Retina (tissue), 1 donor: ENCODE measurements at places on chromosomes 11 and 22.

GRCh38 chr11:124776865-124777645 is 15.0 kb upstream of the ESAM start:
- no peak for DNase-seq

DNA sequence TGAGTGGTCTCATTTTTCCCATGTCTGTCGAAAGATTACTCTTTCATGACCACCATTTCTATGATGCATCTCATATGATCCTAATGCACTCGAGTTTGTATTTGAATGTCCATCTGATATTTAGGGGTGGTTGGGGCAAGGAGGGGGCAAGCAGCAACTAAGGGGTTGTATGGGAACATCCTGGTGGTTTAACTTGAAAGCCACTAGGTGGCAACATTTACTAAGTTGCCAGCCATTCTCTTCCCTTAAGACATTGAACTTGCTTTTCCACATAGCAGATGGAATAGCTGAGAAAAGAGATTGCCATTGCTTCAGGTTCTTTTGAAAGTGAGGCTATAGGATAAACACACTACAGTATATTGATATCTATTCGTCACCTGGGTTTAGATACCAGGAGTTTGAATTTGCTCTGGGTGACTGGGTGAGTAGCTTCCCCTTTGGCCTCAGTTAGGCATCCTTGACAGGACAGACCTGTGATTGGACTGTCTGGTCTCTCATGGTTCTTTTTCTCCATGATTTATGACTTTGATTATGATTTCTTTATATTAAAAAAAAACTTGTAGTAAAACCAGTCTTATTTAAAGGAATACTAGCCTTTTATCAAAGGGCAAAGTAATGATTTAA is 32.4 kb downstream of the NF2 start:
- peak; percentile 57 for DNase-seq

- DNase-seq: no peak
Observed at GRCh38 chr11:93474123-93474522, 69.1 kb downstream of the SMCO4 start.

DNA sequence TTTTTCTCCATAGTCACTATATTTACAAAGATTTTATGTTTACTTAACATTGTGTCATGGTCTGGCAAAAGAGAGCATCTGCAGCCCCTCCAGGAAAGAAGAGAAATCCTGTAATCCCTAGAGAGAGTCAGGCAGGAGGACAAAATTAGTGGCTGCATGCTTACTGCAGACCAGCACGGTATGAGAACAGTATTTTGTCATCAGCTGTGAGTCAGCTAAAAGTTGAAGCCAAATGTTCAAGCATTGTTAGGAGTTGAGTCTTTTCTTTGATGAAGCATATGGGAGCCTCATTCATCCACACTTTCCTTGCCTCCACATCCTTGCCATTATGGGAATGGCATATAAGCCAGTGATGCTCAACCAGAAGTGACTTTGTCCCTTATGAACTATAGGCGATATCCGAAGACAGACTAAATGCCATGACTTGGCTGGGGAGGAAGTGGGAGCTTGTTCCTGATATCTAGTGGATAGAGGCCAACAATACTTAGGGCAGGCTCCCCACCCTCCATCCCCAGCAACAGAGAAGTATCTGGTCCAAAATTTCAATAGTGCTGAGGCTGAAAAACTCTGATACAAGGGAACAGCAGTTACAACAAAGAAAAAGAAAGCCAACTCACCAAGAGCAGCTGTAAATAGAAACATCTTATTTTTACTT is 112.0 kb upstream of the OR5AK2 start:
- no peak for DNase-seq

DNA sequence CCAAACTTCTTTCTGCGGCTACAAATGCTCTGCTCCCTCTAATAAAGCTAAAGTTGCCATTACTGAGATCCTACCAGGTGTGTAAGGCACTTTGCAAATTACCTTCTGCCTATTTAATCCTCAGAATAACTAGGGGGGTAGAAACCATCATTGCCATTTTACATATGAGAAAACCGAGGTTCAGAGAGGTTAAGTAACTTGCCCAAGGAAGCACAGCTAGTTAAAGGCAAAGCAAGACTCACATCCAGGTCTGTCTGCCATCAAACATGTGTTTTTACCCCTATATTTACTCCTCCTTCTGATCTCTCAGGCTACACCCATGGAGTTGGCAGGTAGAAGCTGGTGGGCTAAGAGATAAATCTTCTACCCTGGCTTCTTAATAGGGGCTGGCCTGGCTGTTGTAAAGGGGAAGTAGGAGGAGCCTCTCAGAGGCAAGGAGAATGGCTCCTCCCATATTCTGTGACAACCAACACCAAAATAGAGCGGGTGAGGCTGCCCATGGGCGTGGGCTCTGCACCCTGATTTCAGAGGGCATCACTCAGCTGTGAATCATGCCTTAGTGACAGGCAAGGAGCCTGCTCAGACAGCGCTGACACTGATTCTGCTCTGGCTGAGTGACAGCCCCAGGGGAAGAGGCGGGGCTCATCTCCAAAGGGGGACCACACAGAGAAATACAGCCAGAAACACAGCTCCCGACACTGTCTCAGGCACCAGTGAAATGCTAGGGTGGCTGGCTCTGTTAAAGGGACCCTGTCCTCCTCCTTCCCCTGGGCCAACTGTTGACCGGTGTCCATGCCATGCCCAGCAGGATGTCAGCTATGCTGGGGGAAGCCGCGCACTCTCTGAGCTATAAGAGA is 106.8 kb downstream of the ABTB2 start:
- DNase-seq: peak; percentile 77

- peak; percentile 81 for DNase-seq
Observed at GRCh38 chr11:64341851-64342791, 2.1 kb downstream of the CCDC88B start.

GRCh38 chr11:131944736-131945135 is 574.3 kb downstream of the NTM start:
- no peak for DNase-seq

DNA sequence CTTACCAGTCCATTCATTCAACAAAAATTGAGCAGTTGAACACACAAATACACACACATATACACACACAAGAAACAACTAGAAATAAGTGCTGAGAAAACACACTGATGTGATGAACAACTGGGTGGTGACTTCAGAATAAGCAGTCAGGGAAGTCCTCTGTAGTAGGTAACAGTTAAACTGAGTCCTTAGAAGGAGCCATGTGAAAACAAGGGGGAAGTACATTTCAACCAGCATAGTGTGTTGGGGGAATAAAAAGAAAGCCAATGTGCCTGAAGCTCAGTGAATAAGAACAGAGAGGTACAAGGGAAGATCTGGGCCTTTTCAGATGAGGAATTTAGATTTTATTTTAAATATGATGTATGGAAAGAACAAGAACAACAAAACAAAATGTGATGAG is 6.8 kb upstream of the TMEM123 start:
- DNase-seq: no peak

DNA sequence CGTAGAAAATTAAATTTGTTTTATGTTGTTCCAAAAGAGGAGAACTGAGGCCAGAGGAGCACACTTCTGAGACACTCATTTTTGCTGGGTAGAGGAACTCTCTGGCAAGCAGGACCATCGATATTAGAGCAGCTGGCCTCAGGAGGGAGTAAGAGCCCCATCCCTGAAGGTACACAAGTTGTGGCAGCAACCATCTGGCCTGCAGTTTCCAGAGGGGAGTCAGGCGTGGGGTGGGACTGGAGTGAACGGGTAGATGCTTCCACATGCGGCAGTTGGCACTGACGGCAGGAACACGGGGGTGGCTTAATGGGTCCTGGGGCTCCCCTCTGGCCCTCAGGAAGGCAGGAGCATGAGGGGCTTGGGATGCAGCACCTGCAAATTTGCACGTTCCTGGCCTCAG is 13.2 kb upstream of the SSTR3 start:
- DNase-seq: no peak

DNA sequence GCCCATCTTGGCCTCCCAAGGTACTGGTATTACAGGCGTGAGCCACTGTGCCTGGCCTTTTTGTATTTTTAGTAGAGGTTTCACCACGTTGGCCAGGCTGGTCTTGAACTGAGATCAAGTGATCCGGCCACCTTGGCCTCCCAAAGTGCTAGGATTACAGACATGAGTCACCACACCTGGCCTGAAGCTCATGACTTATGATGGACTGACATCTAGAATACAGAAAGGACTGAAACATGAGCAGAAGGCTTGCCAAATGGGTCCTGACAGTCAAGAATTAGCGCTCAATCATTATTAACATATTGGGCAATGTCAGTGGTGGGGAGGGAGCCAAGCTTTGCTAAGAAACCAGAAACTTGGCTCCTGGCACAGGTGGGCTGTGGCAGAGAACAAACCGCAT is 5.0 kb downstream of the FADS1 start:
- no peak for DNase-seq

DNA sequence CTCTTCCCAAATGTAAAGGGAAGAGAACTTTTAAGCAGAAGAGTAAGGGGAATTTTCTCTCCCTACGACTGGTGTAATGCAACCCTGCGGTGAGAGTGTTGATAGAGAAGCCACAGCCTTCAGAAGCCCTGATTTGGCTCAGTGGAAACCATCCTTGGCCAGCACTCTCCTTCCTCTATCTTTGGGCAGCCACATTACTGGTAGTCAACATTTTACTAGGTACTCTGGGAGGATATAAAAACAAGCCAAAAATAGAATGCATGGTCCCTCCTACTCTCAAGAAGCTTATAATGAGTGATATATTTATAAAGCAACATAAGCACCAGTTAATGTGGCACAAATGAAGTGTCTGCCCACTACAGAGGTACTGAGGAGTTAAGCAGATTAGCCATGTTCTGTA is 201.8 kb upstream of the NCAM1 start:
- DNase-seq: no peak

DNA sequence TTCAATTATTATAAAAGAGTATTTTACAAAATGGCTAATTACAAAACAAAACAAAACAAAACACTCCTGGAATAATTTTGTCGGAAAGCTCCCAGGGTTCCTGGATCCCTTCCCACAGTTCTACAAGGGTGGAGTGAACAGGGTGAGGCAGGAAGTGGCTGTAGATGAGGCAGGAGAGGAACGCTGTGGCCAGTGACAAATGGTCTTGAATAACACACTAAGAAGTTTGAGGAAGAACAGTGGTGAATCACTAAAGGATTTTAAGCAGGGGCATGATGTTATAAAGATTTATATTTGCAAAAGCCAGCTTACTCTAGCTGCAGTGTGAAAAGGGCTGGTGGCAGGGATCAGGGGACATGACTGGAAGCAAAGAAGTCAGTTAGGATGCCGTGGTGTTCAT is 33.8 kb upstream of the APOA1 start:
- DNase-seq: no peak

DNA sequence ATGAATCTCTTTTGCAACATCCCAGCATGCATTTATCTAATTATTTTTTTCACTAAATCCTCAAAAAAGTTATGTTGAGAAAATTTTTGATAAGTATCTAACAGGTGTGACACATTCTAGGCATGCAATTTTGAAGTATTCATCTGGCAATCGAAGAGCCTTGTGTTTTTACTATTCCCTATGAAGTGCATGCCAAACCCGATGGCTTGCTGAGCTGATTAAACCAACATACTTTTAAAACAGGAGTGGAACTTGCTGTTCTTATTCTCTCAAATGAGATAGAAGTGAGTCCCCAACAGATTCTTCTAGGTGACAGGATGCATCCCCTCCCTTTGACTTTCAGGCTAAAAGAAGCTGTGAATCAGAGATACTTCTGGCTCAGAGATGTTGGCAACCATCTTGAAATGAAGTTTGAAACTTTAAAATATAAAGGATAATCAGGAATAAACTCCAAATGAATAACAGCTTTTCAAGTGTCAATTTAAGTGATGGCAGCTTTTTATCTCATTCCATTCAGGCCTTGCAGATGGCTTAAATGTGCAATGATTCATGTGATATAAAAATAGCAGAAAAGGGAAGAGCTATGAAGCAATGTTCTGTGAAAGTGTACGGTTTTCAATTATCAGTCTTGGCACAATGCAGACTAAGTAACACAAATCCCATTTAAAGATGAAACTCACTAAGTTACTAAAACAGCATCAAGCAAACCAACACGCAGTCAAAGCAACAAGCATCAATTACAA is 67.7 kb downstream of the APOL5 start:
- DNase-seq: no peak

DNA sequence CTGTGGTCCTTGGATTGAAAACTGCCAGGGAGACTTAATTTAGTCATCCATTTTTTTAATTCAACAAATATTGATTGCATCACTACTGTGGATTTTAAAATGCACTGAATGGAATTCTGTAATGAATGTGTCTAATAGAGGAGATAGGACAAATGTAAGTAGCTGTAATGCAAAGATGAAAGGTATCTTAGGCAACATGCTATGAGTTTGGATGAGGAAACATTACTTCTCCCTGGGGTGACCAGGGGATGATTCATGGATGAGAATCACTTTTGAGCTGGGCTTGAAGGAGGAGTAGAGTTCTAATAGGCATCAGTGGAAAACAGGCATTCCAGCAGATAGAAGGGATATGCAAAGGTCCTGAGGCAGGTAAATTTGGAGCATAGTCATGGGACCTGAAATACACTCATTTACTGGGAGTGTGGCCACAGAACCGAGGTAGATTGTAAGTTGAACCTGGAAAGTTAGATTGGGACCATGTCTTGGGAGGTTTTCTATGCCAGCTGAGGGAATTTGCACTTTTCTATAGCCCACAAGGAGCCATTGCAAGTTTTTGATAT is 43.4 kb downstream of the PKNOX2 start:
- no peak for DNase-seq

DNA sequence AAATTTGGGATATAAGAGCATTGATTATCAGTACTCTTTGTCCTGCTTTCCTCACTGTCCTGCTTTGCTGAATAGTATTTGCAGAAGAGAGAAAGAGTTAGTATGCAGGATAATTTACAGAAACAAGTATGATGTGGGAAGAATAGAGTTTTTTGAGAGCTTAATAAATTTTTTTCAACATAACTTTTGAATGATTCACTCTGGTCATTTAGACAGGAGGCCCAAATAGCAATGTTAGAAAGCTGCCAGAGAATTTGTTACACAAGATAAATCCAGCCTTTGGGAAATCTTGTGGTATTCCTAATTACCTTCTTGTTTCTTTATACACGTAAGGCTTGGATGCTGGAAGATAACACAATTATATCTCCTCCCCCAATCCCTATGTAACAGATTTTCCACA is 484.6 kb downstream of the CNTN5 start:
- no peak for DNase-seq

- no peak for DNase-seq
Observed at GRCh38 chr11:79068356-79068755, 372.5 kb downstream of the TENM4 start.

- no peak for DNase-seq
Observed at GRCh38 chr11:11981364-11981763, 27.1 kb downstream of the DKK3 start.

DNA sequence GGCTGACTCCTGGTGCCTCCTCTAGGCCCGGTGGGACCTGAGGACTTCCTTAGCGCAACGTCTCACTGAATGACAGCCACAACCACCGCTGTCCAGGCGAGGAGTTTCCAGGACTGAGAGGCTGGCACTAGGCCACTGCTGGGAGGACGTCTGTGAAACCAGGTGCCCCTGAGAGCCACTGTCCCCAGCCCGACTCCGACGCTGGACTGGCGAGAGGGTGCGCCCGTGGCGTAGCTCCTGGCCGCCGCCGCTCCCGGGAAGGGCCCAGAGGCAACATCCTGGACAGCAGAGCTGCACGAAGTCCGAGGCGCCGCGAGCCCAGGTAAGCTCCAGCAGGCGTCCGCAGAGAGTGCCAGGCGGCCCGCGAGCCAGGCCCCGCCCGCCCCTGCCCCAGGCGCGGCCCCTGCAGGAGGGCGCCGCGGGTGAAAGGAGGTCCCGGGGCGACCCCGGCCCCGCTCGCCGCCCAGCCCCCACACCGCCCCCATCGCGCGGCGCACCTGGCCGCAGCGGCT is 525 bp downstream of the DGCR2 start:
- DNase-seq: peak; percentile 69
